ENCODE measurements at places on chromosomes 11 and 22.

GRCh38 chr22:32644252-32645100 is 157.0 kb upstream of the TIMP3 start:
- no peak for DNase-seq

GRCh38 chr11:125082611-125083311 is 19.7 kb downstream of the SLC37A2 start:
- DNase-seq = no peak

GRCh38 chr11:17395554-17395961 is 7.1 kb upstream of the KCNJ11 start:
- no peak for DNase-seq

DNA sequence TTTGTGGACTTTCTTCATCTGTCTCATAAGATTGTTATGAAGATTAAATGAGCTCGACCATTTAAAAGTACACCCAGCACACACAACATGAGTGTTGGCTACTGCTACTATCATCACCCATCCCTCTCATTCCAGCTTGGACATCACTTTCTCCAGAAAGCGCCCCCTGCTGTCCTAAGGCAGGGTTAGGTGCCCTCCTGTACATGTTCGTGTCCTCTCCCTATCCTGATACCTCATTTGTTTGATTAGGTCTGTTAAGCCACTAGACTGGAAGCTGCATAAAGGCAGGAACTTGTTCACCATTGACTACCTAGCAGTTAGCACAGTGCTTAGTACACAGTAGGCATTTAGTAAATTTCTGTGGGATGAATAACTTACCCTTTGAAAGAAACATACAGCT is 85.5 kb downstream of the ENTHD1 start:
- DNase-seq = peak; percentile 50

GRCh38 chr22:43777286-43777685 is 34.8 kb downstream of the EFCAB6 start:
- no peak for DNase-seq

GRCh38 chr22:21101877-21102638 is 56.3 kb downstream of the LRRC74B start:
- no peak for DNase-seq

DNA sequence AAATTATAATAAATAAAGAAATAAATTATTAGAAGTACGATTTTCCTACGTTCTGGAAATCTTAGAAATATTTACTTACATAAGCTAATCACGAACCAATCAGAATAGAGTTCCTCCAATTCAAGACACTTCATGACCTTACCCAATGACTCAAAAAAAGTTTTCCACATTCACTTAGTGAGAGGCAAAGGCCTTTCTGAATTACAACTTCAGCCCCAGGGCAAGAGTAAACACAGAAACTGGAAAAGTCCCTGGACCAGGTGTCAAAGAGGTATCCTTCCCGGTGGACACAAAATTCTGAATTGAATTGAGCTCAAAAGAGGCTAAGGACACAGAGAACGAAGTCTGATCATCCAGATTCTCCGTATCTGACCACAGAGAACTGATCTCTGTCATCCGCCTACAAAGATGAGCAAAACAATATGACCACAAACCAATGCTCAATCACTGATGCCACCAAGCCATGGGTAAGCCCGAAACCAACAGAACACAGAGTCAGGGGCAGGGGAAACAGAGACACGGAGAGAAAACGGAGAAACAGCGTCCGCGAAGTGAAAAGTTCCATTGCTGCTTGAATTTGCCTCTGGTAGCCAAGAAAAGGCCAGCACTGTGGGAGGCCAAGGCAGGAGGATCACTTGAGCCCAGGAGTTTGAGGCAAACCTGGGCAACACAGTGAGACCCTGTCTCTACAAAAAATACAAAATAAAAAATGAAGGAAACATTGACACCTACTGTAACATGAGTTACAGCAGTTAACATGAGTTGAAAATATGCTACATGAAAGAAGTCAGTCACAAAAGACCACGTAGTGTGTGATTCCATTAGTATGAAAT is 6.8 kb downstream of the BID start:
- no peak for DNase-seq

- DNase-seq = no peak
These were observed 12.0 kb upstream of the DENND5A start for GRCh38 chr11:9277176-9277575.

DNA sequence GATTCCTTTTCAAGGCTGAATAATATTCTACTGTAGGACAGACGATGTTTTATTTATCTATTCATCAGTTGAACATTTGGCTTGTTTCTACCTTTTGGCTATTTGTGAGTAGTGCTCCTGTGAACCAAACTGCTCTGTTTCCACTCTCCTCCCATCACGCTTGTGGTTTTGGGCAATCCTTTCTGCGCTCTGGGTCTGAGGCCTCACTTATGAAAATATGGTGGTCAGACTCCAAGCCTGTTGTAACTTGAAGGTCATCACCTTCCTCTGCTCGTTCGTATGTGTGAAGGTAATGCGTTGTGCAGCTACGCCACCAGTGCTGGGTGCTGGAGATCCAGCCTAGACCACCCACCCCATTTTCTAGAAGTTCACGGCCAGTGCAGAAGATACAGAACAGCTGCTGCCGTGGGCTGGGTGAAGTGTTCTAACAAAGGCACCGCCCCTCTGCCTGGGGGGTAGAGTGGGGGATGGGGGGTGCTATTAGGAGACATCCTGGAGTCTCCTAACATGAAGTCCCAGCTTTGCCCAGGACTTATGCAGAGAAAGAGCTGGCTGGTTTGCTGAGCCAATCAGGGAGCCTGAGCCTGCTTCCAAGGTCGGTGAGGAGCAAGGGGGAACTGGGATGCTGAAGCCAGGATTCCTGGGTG is 21.0 kb downstream of the PTPN5 start:
- DNase-seq = no peak

GRCh38 chr11:77137421-77137820 is 9.4 kb downstream of the MYO7A start:
- DNase-seq = no peak

- DNase-seq = no peak
These were observed 10.6 kb upstream of the BBOX1 start for GRCh38 chr11:27029966-27030365.

DNA sequence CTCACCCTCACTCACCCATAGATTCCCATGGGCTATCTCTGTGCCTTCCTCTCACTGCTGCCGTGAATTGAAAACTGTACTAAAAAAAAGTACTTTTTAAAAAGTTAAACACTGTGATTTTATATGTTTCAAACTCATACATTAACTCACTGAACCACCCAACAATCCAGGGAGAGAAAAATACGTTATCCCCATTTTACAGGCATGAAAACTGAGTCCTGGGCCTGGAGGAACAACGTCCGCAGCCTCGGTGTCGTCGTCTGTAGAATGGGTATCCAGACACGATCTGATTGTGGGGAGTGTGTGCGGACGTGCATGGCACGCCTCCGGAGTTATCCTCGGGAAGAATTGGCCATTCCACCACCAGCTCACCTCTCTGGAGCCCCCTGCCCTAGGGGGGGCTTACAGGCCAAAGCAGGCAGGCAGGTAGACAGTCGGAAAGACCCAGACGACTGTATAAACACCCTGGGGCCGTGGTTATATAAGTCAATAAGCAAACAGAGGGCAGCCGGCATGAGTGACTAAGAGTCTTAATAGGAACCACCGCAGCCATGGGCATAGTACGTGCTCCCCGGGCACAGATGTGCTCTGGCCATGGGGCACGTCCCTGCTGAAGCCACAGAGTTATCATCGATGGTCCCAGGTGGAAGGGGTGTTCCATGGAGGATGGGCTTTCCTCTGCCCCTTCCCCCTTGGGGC is 7.1 kb upstream of the PDGFB start:
- no peak for DNase-seq

DNA sequence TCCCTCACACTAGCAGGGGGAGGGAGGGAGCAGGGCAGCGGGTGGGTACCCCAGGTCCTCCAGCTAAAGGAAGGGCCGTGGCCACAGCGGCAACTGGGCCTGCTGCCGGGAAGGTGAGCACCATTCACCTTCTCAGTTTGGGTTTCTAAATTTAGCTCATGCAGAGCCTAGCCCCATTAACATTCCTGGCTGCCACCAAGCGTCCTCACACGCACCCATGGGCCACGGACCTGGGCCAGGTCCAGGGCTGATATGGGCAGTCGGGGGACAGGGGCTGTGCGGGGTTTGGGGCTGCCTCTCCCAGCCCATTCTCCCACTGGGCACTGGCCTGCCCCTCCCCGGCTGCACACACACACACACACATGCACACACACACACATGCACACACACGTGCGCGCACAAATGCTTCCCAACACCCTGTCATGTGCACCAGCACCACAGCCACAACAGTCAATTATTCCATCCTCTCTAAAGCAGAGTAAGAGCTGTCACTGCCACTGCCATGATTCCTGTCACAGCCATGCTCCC is 28.7 kb downstream of the SYT7 start:
- no peak for DNase-seq

- no peak for DNase-seq
These were observed 32.5 kb upstream of the RTL6 start for GRCh38 chr22:44530569-44530968.

DNA sequence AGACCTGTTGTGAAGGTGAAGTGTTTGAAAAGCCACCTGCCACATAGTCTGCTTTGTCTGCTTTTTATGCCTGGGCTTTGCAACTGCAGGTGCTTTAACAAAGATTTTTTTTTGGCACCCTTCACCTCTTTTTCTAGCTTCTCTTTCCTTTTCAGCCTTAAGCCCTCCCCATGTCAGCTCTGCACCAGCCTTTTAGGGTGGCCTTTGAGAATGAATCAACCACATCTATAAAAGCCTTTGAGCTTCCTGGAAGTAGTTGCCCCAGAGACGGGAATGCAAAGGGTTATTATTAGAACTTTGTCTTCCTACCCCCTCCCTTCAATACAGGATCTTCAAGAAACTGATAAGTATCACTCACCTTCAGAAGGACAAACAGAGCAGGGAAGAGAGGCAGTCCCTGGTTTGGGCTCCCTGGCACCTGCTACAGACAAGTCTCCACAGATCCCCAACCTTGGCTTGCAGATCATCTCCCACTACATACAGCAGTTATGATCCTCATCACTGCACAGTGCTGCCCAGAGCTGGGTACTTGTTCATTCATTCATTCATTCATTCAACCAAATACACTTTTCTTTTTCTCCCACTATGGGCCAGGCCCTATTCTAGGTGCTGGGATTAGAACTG is 8.0 kb downstream of the PVALB start:
- no peak for DNase-seq

GRCh38 chr11:102577182-102577581 is 46.6 kb upstream of the MMP7 start:
- no peak for DNase-seq

GRCh38 chr11:18927550-18928322 is 11.5 kb downstream of the MRGPRX1 start:
- DNase-seq = no peak

- DNase-seq = no peak
These were observed 195.5 kb downstream of the BUD13 start for GRCh38 chr11:116577273-116577672.

All from NCI-H82 (cell line).